Activated CD4-positive, alpha-beta T cell treated with anti-CD3 and anti-CD28 coated beads, Interleukin-10, Interleukin-2, amounts not matched to agents 100 ng/mL and 50 ng/mL, durations not matched to agents 16 hours and 8 hours (primary cell): ENCODE measurements at places on chromosomes 3 and 15.

DNA sequence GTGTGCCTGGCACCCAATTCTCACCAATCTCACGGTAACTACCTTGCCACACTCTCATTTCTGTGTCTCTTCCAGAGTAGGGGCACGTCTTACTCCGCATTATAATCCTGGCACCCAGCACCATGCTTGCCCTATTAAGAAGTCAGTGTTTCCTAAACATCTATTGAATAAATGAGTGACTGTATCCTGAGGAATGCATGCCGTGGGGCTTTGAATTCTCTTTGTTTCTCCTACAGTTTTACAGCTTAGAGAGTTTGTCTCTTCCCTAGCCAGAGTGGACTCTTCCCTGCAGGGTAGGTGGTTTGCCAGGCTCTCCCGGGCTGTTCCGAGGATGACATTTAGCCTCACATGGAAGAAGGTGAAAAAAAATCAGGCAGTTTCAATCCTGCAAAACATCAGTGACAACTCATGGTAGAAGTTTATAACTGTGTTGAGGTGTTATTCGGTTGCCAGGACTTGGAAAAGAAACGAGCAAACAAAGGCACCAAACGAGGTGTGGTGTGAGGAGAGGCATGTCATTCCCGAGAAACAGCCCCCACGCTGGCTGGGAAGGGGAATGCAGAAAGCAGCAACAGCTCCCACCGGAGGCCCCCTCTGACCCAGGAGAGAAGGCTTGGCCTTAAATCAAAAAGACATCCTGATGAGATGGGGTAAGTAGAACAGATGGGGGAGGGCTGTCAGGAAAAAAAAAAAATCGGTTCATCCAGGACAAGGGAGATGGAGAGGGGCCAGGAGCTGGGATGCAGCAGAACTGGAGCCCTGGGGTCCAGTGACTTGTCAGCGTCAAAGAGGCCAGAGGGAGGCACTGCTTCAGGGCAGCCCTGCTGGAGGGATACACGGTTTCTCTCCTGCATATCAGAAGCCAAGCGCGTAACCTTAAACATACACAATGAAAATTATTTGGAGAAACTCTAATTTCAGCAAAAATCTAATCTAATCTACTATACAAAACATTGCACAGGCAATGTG is 168.4 kb upstream of the ARRDC4 start:
- no peak for DNase-seq

DNA sequence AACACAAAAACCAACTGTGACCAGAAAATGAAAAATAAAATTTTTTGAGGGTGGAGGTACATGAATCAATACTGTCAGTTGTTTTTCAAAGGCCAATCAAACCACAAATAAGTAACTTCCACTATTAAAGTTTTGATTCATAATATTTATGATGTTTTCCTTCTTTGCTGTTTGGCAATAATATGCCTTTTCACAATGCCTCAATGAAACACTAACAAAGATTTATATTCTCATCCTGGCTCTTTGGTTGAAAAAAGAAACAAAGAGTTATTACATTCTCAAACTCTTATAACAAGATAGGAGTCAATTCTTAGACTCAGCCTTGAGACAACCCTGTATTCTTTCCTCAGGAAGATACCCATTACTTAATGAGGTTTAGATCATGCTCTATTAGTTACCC is 63.1 kb downstream of the C3orf70 start:
- no peak for DNase-seq

DNA sequence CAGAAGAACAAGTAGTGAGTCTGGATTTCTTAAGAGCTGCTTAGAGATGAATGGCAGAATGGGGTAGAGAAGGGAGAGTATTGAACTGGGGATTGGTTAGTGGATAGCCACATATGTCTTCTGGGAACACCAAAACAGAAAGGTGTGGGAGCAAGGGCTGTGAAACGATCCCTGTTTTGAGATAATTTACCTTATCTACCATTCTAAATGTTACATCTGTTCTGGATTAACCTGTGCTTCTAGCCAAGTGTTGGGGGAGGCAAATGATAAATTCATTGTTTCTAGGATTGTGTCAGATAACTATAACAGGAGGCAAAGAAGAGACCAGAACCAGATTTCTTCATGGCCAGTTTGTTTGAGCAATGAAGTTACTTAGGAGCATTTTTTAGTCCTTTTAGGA is 8.4 kb downstream of the NR1D2 start:
- DNase-seq: no peak

GRCh38 chr3:191412759-191413158 is 48.2 kb upstream of the PYDC2 start:
- DNase-seq: no peak

- no peak for DNase-seq
These were observed 163.2 kb downstream of the WNT7A start for GRCh38 chr3:13716540-13717221.
